GM23248 (cell line): ENCODE measurements at places on chromosomes 11 and 22. TPM values are rescaled to one million over a fixed set of nuclear protein-coding genes. Genes with fewer than 3 reads are reported as not detected.
A peak's percentile ranks its signal among the peaks of the same experiment; 100 is the strongest.

DNA sequence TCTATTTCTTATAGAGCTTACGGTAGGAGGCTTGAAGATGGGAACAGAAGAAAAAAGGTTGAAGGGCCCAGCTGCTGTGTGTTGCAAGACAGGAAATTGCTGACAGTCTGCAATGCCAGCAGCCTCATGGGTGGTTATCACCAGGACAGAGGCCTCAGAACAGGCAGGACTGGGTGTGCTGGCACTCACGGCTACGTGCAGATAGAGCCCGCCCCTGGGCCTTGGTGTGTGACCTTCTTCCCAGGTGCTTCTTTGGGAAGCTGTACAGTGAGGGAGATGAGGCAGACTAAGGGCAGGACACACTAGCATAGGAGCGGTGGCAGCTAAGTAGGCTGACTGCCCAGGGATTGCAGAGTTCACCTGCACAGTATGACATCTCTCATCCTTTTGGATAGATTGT lies 12.6 kb downstream of the PRAME start:
- DNase-seq, result peak; percentile 8

GRCh38 chr11:57648801-57649735 lies 644 bp downstream of the YPEL4 start:
- peak; percentile 68 for DNase-seq

DNA sequence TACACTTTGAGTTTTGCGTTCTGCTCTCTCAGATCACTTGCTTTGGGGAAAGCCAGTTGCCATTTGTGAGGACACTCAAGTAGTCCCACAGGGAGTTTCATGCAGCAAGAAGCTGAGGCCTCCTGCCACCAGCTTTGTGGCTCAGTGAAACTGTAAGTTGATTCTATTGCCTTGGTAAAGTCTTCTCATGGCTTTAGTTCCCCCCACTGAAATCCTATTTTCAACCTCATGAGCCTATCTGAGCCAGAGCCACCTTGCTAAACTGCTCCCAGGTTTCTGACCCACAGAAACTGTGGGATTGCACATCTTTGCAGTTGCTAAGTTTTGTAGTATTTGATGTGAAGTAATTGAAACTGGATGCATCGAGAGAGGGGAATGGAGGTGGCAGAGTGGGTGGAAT lies 85.4 kb upstream of the TOP3B start:
- no peak for DNase-seq

DNA sequence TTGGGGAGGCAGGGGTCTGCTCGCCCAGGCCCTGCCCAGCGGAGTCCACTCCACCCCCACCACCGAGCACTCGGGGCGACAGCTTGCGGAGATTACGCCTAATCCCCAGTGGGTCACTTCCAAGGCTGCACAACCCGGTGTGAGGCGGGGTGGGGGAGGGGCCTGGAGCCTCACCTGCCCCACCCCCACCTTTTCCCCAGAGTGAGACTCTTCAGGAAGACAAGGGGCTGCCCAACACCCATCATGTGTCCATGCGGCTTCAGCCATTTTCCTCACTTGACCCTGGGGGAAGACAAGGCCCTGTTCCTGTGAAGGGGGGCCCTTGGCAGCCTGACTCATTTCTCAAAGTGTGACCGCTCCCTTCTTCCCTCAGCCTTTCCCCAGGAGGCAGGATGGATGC lies 12.5 kb downstream of the SYNGR1 start:
- DNase-seq, result peak; percentile 24

DNA sequence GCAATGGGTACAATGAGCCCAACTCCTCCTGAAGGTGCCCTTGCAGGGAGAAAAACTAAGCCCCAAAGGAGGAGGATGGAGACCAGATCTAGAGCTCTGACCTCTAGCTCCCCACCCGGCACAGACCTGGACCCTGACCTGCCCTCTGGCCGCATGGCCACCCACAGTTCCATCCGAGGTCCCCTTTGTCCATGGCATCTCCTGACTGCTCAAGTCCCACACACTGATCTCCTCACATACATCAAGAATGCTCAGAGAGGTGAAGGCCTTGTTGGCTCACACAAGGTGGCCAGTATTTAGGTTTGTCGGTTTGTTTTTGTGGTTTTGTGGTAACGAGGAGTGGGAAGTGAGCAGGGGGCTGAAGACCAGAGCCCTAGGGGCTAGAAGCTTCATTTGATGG lies 423.5 kb upstream of the B3GAT1 start:
- DNase-seq, result no peak

- peak; percentile 51 for DNase-seq
Observed at GRCh38 chr11:86089659-86090058, 20.8 kb upstream of the PICALM start.

DNA sequence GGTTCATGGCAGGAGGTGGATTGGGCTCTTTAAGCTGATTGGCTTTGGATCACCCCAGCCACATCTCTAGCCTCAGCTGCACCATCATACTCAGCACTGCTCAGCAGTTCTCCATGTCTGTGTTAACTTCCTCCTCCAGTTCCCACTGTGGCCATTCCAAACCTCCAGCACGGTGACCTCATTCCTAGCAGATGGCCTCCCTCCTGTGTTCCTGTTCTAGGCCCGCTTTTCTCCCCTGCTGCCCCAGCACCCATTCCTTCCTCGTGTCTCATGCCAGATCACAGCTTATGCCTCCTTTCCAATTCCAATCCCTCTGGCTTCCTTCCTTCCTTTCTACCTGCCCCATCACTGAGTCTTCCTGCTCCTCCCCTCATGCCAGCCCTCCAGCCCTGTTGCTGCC lies 96.1 kb downstream of the MICAL2 start:
- DNase-seq, result peak; percentile 22

DNA sequence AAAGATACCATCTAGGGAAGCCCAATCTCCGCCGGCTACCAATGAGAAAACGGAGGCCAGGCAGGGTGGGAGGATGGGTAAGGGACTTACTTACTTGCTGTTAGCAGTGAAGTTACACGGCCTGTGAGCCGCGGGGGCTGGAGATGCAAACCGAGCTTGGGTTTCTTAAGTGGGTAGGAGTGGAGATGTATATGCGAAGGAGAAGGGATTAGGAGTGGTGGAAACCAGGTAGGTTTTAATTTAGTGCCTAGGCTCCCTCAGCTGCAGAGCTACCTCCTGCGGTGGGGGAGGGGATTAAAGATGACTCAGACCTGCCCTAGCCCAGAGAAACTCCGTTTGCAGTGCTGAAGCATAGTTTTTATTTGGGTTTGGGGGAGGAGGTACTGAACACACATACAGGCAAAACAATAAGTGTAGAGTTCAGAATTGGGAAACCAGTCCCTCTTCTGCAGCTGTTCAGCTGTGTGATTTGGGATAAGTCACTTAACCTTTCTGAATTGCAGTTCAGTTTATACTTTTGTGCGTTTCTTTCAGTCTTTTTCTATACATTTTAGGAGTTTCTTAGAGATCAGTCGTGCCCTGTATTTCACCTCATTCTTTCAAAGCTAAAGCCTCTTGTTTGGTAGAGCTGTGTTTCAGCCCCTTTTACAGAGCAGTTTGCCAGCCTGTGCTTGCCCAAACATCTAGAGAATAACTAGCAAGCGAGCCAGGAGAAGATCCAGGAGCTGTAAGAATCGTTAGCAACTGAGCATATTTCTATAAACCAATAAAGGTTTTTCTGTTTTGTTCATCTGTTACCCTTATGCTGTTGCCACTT lies 596 bp upstream of the TNRC6B start:
- peak; percentile 81 for DNase-seq

- DNase-seq, result peak; percentile 75
Observed at GRCh38 chr11:19259487-19260345, 19.0 kb upstream of the E2F8 start.

DNA sequence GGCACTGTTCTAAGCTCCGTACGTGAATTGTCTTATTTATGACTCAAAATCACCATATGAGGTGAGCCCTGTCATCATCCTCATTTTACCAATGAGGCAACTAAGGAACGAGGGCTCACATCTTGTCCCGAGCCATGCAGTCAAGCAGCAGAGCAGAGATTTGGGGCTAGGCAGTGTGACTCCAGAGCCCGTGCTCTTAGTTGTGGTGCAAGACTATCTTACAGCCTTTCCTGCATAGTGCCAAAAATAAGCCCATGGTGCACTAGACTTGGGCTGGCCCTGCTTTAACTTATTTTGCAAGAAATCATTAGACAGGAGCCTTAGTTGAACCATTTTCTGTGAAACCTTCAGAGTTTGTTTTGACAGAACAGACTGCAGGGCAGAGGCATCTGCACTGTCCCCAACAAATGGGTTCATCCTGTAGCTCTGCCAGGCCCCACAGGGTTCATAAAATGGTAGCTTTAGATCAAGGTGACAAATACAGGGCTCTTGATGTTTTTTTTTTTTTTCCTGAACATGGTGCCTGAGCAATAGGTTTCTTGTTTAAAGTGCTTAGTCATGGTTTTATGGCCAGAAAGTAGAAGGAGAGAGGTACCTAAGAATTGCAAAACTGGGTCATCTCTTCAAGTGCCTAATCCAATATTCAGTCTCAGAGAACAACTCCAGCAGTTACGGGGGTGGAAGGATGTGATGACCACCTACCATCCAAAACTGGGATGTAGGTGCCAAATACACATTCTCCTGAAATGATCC lies 56.6 kb downstream of the BMAL1 start:
- DNase-seq, result peak; percentile 47

PANX3 gene
- polyA plus RNA-seq, result not detected in 2 replicates

MFRP gene
- not detected in 2 replicates for polyA plus RNA-seq

RTN4R gene
- 0.25 and 0.47 TPM in 2 replicates for polyA plus RNA-seq

HSPA8 gene
- polyA plus RNA-seq, result 708 and 741 TPM in 2 replicates

KREMEN1 gene
- polyA plus RNA-seq, result 4.3 and 4.5 TPM in 2 replicates

HEPHL1 gene
- not detected in 2 replicates for polyA plus RNA-seq

PIH1D2 gene
- 2.2 and 2.3 TPM in 2 replicates for polyA plus RNA-seq
